ENCODE measurements at places on chromosomes 7 and 10.
A peak's percentile ranks its signal among the peaks of the same experiment; 100 is the strongest.

- no peak for DNase-seq
These were observed 342.4 kb downstream of the BBS9 start for GRCh38 chr7:33471636-33472242.

- DNase-seq: peak; percentile 60
These were observed 20.3 kb upstream of the HECTD2 start for GRCh38 chr10:91389636-91390512.

GRCh38 chr10:33332183-33333065 is 2.0 kb downstream of the NRP1 start:
- no peak for DNase-seq

- no peak for DNase-seq
These were observed 13.0 kb upstream of the SCART1 start for GRCh38 chr10:133440633-133441285.

DNA sequence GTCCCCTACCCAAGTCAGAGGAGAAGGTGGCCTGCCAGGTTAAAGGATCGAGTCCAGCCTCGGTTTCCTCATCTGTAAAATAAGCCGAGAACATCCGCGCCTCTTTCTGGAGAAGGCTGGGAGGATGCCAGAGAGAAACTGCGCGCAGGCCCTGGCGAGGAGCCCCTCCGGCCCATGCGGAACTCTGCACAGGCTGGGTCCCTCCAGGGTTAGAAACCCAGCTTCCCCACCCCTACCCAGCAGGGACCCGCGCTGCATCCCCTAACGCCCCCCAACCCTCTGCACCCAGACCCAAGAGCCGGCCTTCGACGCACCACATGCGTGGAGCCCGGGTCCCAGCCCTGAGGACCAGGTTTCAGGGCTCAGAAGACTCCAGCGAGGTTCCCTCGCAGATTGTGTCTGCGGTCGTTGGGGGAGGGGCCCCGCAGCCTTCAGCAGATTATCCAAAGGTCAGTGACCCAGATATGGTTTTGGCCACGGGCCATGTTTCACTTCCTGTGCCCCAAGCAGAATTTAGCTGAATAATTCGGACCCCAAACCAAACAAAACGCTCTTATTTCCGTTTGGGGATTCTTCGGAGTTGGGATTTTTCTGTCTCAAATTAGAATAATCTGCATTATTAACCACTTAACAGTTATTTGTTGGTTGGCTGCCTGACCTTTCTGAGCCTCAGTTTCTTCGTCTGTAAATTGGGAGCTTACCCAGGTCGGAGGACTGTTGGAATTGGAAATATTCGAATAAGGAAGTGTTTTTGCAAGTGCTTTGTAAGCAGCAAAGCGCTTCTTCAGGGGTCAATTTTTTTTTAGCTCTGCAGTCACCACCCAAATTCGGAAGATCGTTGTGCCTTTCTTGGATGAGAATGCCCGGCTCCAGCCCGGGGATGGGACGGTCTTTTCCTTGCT is 167.7 kb downstream of the UBE2H start:
- no peak for DNase-seq

DNA sequence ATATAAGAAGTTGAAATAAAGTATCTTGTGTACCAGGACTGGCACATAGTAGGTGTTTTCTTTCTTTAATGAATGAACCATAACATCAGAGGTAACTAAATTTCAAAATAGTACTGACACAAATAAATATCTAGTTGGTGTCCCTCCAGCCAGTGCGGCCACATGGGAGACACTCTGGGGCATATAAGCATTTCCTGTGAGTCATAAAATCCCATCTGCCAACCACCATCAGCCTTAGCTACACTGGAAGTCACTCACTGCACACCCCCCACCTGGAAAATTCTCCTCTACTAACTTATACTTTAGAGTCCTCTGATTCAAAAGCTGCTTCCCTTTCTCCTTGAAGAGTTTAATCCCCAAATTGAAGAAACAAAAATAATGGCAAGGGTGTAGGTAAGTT is 32.5 kb downstream of the DYDC1 start:
- DNase-seq: peak; percentile 59

DNA sequence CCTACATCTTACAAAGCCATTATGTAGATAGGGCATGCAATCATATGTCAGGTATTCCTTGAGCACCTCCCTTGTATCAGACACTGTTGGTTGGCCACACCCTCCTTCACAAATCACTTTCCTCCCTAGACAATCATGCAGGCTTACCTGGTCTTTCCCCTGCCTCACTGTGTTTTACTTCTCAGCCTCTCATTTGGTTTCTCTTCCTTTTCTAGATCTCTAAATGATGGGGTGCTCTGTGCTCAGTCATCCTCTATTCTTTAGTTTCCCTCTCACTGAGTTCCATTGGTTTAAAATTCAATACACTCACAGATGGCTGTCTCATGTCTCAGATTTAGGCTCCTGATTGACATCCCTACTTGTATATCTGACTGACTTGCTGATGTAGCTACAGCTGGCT is 31.4 kb downstream of the ANK3 start:
- no peak for DNase-seq

GRCh38 chr10:49049660-49050059 is 65.7 kb downstream of the VSTM4 start:
- no peak for DNase-seq

DNA sequence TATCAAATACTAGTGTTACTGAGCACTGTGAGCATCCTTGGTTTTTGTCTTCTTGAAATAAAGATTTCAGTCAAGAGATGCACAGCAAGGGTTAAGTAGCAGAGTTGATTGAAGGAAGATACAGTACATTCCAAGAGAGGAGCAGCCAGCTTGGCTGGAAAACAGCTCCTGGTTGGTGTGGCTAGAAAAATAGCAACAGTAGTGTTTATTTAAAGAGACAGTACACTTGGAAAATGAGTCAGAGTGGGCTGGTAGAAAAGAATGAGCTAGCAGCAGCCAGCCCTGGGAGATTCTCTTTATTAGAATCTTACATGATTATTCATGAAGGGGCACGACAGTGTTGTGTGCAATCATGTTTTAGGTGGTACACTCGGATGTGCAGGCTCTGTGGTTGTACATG is 1016.4 kb upstream of the SORCS1 start:
- no peak for DNase-seq

DNA sequence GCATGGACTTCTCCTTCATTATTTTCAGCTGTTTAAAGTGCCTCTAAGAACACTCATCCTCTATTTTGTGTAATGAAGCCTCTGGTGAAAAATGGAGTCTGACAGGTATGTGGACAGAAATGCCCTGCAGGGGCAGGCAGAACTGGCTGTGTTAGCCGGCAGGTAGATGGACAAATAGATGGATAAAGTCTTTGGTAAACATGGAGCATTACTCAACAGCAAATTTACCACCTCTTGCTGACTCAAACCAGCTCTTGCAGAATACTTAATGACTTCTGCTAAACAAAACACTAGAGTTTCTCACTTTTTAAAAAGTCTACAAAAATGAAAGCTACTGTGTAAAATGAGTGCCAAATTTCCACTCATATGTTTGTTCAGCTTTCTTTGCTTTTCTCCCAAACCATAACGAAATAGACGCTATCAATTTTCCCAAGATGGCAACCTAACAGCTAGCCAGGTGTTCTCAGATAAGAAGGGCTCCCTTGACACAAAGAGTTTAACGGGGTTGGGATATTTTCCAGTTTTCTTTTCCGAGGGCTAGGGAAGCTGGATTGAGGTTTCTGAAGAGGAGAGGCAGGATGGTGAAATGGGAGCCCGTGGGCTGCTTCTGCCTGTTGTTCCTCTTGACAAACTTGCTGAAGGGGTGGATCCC is 71.9 kb upstream of the HABP2 start:
- DNase-seq: no peak

DNA sequence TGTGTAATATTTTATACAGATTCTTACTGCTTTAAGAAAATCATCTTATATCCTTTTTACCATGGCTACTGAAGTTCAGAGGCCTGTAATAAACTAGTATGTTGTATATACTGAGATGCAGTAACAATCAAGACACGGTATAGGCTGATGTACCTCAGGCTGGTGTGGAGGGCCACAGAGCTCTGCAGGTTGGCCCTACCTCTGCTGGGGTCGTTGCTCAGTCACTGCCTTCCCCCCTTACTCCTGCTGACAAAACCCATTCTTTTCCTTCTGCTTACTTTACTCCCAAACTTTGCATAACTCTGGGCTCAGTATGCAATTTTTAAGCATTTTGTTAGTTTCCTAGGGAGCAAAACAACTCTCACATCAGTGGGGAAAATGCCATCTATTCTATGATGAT is 200.1 kb upstream of the FOXP2 start:
- DNase-seq: no peak
